ENCODE measurements at places on chromosomes 1 and 21.
A peak's percentile ranks its signal among the peaks of the same experiment; 100 is the strongest.

- no peak for DNase-seq
Measured at GRCh38 chr1:27973771-27974416, 14.1 kb downstream of the XKR8 start.

DNA sequence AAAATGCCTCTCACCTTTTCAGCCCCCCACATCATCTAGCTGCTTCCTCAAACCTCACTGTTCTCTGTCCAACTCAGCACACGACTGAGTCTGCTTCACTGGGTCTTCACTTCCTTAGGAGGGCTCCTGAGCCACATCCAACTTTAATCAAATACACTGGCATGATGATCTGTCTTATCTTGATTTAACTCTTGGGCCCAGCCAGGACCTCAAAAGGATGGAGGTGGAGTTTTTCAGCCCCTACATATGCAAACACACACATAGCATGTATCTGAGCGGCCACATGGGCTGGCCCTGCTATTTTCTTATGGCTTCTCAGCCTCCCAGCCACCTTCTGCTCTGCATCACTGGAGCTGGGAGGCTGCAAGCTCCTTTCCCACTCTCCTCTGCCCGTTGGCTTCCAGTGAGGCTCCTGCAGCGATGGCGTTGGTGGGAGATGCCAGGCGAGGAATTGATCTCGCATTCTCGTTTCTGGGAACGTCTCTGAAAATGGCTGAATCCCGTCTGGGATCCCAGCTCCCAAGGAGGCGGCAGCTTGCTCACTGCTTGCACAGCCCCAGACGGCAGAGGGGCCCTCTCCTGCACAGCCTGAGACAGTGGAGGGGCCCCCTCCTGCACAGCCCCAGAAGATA lies 1.8 kb upstream of the PRXL2B start:
- no peak for DNase-seq

DNA sequence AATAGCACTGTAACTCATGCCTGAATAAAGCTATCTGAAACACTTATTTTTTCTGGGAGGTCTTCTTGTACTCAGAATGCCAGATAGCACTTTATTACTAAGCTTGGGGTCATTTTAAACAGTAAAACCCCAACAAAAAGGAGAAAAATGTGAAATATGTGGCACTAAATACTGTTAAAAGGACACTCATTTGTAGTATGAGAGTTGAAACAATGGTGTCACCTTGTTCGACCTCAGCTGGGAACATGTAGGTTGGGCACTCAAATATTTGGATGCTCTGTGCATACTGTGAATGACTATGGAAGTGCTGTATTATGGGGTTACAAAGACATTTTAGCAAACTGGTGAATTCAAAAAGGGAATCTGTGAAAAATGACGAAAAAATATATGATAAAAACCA lies 53.9 kb downstream of the SELENOF start:
- DNase-seq: no peak

DNA sequence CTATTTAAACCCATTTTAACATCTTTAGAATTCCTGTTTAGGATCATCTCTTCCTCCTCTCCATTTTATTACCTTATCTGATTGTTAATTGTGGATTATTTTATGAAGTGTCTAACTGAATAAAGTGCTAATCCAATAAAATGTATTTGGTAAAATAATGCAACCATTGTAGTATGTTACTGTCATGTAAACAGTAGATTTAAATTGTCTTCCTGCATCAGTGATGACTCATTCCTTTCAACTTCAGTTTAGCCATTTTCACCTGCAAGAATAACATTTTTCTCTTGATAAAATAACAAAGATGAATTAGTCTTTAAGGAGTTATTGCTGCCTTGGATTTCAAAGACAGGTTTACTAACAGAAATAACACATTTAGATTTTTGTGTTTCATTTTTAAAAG lies 5.4 kb downstream of the PPP2R5A start:
- DNase-seq: no peak

DNA sequence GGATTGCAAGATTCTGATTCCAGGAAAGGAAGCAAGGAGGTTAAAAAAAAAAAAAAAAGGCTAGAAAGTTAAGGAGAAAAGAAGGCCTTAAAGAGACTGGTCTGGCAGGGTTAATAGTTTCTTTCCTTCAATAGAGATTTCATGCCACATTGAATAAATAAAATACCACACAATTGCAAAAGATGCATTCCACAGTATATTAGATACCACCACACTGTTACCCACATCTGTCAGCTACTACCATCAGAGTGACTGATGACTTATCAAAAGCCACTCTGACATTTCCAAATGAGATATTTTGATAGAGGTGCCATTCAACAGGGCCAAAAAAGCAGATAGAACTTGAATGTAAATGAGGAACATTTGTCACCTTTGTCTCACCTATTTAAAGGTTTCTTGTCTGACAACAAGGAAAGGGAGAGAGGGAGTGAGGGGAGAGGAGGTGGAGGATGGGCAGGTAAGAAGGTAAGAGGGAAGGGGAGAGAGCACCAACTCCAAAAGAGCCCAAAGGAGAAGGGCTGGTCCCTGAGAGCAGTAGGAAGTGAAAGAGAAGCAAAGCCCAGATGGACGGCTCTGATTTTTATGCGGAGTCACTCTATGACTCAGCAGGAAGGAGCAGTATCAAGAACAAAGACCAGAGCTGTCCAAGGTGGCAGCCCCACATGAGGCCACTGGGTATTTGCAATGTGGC lies 38.3 kb downstream of the LRRN2 start:
- DNase-seq: peak; percentile 87

DNA sequence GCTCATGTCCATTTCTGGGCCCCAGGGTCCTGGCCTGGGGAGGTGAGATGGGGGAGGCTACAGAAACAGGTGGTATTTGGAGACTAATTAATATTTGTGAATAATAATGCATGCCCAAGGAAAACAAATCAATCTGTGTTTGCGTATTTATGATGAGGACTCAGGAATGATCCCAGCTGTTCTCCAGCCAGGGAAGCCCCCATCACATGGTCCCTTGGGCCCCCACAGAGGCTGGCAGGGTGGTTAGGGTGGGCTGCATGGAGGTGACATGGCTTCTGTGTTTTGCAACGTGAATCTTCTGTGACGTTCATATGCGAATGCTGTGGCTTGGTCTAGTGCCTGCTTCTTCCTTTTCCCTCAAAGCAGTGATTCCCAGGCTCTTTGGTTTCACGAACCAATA lies 10.5 kb downstream of the PTPRF start:
- no peak for DNase-seq

- DNase-seq: no peak
Measured at GRCh38 chr1:1069711-1070676, 4.1 kb downstream of the RNF223 start.

DNA sequence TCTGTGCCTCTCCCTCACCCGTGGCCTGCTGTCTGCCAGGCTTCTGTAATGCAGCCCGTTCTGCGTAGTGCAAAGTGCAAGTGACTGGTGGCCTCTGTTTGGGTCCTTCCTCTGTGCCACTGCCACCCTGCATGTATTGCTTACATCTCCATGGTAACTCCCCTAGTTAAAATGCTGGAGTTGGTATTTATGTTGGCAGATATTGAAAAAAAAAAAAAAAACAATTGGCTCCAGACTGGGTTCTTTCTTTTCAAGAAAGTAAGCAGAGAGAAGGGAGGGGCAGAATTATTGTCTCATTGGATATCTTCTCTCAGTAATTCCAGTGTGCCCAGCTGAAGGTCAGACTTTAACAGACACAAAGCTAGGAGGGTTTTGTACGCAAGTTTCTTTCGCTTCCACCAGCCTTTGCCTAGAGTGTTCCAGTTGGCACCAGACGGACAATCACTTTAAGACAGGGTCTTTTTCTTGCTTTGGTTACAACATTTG lies 242.3 kb downstream of the PBX1 start:
- DNase-seq: no peak

GRCh38 chr1:23807453-23807852 lies 6.9 kb upstream of the GALE start:
- DNase-seq: no peak

DNA sequence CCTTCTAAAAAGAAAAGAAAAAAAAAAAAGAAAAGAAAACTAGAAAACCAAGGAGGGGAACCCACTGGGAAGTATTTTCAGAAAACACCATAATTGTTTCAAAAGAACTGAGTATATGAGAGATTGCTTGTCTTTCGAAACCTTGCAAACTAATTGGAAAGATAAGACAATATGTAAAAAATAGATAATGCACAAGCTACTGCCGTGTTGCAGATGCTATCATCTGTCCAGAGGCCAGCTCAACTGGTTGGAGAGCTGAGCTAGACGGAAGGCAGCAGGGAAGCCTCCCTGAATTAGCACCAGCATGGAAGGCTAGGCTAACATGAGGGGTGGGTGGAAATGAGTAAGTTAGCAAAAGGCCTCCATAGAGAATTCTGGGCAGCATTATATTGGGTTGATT lies 16.2 kb upstream of the CACHD1 start:
- DNase-seq: no peak

- DNase-seq: peak; percentile 40
Measured at GRCh38 chr1:115479055-115479482, 141.0 kb upstream of the NGF start.

DNA sequence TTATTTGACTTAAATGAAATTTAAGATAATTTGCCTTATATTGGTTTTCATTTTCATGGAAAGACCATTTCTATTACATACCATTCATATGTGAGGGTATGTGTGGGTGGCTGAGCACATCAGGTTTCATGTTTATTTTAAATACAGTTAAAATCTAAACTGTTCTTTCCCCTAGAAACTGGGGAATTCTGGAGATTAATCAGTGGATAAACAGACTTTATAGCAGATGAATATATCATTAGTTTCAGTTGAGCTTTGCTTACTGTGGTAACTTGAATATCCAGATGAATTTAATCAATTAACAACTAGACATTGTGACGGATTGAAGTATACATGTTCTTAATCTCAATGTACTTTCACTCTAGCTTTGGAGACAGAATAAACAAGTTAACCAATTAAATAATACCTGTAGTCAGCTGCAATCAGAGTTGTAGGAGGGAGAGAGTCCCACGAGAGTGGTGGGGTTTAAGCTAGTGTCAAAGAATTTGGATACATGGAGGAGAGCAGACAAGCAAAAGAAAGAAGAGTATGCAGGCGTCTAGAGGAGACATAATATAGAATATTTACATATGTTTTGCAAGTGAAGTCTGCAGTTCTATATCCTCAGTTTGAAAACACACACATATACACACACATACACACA lies 97.6 kb downstream of the PDE4B start:
- no peak for DNase-seq

DNA sequence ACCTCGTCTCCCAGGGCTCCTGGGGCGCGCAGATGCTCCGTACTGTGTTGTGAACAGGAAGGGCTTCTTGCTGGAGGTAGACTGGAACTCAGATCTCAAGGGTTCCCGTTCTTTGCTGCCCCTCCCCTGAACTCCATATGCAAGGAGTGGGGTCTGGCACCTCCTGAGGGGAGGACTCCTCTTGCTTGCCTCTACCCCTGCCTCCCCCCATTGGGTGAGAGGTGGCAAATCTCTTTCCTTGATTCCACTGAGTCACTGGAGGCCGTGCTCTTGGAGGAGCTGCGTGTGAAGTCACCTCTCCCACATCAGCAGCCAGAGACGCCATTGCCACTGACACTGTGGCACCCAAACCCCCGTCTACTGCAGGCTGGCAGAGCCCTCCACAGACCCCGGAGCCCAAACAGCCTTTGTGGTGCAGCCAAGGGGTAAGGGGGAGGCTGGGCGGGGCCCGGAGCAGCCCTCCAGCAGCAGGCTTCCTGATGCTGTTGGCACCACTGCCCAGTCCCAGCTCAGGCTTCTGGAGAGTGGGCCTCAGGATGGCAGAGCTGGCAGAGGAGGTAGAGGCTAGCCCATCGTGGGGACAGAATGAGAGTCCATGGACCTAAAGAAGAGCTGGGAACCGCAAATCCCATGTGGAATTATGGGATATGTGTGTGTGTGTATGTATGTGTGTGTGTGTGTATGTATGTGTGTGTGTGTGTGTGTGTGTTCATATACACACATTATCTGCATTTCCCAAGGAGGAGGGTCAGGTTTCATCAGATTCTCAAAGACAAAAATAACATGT lies 104.9 kb upstream of the RUNX3 start:
- DNase-seq: no peak

- peak; percentile 29 for DNase-seq
Measured at GRCh38 chr1:116408803-116409720, 36.0 kb downstream of the ATP1A1 start.

Data from endodermal cell (in vitro differentiated cells).